K562 (cell line): ENCODE measurements at places on chromosomes 16 and 17.

DNA sequence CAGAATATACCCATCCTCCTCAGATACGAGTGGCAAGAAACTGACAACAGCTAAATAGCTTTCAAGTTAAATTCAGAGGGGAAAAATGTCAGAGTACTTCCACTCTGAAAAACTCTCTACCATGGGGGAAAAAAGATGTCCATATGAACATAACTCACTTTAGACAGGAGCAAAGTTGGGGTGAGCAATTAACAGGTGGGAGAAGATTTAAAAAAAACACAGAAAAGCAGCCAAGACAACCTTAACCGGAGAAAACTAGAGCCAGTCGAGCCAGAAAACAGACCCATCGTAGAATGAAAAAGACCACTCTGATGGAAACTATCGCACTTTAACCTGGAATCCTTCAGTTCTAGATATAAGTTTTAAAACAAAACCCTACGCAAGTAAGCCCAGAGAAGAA, 833 bp downstream of the TERF2 start:
- DNase-seq = no peak

DNA sequence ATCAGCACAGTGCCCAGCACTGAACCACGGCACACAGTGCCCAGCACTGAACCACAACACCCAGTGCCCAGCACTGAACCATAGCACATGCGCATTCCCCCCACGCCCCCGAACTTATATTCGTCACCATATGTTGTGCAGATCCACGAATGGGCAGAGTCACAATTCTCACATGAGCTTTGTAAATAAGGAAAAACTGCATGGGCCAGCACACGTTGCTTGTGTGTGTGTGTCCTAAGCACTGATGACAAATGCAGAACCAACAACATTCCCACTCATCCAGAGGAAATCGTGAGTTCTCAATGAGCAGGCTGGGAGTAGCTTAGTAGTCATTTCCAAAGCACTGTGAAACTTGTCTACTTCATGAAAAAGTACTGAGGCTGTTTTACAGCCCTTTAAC, 70.0 kb downstream of the ADCY9 start:
- DNase-seq = no peak

DNA sequence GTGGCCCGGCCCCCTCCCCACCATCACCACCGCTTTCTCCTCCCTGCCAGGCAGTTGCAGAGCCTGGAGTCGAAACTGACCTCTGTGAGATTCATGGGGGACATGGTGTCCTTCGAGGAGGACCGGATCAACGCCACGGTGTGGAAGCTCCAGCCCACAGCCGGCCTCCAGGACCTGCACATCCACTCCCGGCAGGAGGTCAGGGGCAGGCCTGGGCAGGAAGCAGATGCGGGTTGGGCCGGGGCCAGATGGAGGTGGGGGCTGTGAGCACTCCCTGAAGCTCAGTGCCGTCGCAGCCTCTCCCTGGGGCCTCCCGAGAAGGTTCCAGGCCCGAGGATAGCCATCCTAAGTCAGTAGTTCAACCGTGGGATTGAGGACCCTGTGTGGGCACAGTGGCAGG, 14.2 kb upstream of the ADGRG3 start:
- no peak for DNase-seq

- no peak for DNase-seq
Measured at GRCh38 chr16:82182266-82183003, 12.4 kb upstream of the MPHOSPH6 start.

DNA sequence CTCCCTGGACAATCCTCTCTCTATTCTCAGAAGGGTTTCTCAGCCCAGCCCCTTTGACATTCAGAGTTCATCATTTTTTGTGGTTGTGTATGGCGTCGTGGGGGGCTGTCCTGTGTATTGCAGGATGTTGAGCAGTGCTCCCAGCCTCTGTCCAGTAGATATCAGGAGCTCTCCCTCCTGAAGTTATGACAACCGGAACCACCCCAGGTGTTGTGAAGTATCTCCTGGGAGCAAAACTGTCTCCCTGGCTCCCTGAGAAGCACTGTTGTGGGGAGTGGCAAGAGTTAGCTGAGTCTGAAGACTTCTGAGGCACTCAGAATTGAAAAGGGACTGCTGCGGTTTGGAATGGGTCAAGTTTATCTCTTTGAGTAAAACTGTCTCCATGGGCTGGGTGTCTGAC, 55.9 kb upstream of the MGAT5B start:
- peak; percentile 28 for DNase-seq

GRCh38 chr17:77385750-77386501, 245.2 kb downstream of the SEC14L1 start:
- DNase-seq = peak; percentile 65

DNA sequence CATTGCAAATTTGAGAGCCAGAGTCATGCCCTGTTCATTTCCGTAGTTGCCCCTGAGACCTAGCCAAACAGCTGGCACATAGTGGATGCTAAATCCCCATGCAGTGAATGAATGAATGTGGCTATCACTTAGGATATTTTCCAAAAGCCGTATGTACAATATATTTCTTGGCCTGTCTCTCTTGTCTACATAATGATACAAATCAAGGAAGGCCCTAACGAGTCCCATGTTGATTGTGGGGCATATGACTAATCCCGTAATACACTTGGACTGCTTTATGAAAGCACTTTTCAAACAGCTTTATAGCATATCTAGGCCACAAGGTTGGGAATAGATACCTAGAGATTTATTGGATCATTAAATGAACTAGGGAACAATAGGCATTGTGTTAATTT, 478.0 kb downstream of the SLC39A11 start:
- DNase-seq = no peak

DNA sequence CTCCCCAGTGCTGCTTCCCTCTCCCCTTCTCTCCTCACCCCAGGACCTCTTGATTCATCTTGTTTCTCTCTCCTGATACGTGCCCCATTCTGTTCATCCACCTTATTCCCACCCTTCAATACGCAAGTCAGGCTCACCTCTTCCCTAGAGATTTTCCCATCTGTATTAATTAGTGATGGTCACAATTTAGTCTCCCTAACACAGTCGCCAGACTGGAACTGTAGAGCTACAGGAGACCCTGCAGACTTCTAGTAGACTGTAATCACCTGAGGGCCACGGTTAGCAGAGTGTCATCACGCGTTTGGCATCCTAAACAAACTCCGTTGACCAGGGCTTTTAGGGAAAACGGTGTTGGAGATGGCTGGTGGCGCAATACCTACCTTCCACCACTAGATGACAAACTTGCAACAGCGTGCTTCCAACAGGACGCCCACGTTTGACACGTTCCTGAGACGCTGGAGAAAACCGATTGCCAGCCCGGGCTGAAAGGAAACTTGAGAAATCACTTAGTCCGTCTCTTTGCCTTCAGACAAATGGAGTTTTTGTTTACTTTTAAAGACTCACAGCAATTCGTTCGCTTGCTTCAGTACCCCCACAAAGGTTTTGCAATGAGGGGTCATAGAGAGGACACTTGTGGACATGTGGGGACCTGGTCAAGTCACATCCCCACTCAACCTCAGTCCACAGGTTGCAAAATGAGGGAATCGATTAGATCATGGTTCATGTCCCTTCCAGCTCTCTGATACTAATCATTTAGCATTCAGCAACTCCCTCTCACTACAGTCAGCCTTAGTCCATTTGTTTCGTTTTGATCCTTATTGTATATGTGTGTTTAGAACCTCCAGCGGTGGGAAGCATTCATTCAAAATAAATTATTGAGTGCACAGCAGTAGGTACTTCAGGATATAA, 20.6 kb downstream of the MYL4 start:
- DNase-seq = peak; percentile 81

GRCh38 chr17:77885678-77886386, 72.7 kb upstream of the TNRC6C start:
- no peak for DNase-seq

DNA sequence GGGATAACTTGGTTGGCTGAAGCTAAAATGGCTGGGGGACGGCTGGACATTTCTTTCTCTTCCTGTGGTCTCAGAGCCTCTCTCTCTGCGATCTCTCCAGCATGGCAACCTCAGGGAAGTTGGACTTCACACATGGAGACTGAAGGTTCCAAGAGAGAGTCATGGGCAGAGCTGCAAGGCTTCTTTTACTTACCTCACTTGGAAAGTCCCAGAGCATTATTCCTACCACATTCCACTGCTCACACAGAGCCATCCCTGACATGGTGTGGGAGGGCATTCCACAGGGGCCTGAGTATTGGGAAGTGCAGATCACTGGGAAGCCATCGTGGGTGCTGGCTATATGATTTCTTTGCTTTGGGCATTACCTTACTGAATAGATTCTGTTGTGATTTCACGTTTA, 9.8 kb upstream of the SLC6A2 start:
- DNase-seq = no peak

GRCh38 chr17:54900457-54901229, at the start of gene TOM1L1:
TOM1L1 (plus strand) TSS chr17:54900852; CDS start chr17:54900866, 14 bp downstream.
- peak; percentile 82 for DNase-seq
